ENCODE measurements at places on chromosomes 7 and 10.
A peak's percentile ranks its signal among the peaks of the same experiment; 100 is the strongest.

- DNase-seq: no peak
These were observed 4.0 kb upstream of the PLXNA4 start for GRCh38 chr7:132580277-132580676.

- DNase-seq: no peak
These were observed 110.6 kb downstream of the KCNMA1 start for GRCh38 chr10:77526868-77527617.

- DNase-seq: peak; percentile 35
These were observed 65.3 kb downstream of the OR13A1 start for GRCh38 chr10:45249978-45250693.

DNA sequence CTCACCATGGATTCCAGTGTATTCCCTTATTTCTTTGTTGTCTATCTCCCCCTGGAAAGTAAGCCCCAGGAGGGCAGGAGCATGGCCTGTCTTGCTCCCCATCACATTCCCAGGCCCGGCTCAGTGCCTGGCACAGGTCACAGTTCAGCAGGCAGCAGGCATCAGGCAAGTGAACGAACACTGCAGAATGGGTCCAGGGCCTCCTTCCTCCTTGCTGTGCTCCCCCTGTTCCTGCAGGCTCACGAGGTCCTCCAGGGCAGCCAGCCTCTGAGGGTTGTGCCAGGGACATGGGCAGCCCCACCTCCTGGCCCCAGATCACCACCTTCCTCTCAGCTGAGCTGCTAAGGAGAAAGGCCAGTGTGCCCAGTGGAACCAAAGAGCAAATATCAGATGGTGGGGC lies 41.8 kb downstream of the PDLIM1 start:
- DNase-seq: no peak

DNA sequence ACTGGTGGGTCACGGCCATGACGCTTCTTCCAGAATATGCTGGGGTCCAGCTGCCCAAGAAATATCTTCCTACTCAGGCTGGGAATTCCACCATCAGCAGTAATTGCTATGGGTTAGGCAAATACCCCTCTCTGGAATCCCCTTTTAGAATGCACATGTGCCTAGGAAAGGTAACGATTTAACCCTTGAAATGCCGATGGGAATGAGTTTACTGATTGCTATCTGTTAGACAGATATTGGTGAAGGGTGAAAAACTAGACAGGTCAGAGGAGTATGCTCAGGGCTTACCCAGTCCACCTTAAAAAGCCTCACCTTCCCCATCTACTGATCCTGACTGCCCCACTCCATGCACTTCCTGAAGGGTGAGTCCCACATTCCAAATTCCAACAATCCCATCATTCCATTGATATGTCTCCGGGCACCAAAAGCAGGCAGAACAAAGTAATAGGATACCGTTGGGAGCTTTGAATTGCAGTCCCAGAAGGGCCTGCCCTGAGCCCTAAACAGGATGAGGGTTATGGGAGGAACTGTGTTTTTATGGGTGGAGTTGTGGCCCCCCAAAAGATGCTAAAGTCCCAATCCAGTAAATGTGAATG lies 59.3 kb downstream of the DLG5 start:
- no peak for DNase-seq

GRCh38 chr10:117552701-117553141 lies 10.2 kb downstream of the EMX2 start:
- DNase-seq: no peak

All from CD4-positive, alpha-beta T cell treated with Interleukin-1 beta for 1 hour (primary cell).